Myocyte (in vitro differentiated cells): ENCODE measurements at places on chromosomes 7 and 10. TPM values are rescaled to one million over a fixed set of nuclear protein-coding genes. Genes with fewer than 3 reads are reported as not detected.

Gene CCNJ
- 6.3 and 8.2 TPM in 2 replicates for total RNA-seq

Gene TLX1
- not detected in 2 replicates for total RNA-seq

Gene AGMO
- total RNA-seq = not detected in 2 replicates

Gene HOXA9
- 9.1 and 13.0 TPM in 2 replicates for total RNA-seq

Gene AKR1D1
- not detected in 2 replicates for total RNA-seq

Gene OR2A1
- total RNA-seq = not detected in 2 replicates

Gene AGAP5
- total RNA-seq = 3.3 and 6.6 TPM in 2 replicates

Gene NPTX2
- 121 and 170 TPM in 2 replicates for total RNA-seq

Gene ZNF365
- 1.4 and 2.9 TPM in 2 replicates for total RNA-seq

Gene CDC14C
- not detected in 2 replicates for total RNA-seq

Gene IFIT1B
- not detected in 2 replicates for total RNA-seq

Gene DTX2
- 14.4 and 21.7 TPM in 2 replicates for total RNA-seq

Gene TAS2R41
- not detected in 2 replicates for total RNA-seq

Gene PBLD
- total RNA-seq = 9.2 and 10.5 TPM in 2 replicates

Gene CTAGE4
- not detected in 2 replicates for total RNA-seq

Gene GPR22
- total RNA-seq = not detected in 2 replicates

Gene PTPRN2
- total RNA-seq = 0.16 and 0.24 TPM in 2 replicates

Gene TAS2R60
- total RNA-seq = not detected in 2 replicates

Gene MINPP1
- 23.9 and 24.9 TPM in 2 replicates for total RNA-seq

Gene CYP2C18
- 0.16 TPM in 1 of 2 replicates, not detected in the other for total RNA-seq

Gene WNT2
- not detected in 2 replicates for total RNA-seq

Gene ARHGAP22
- 42.8 and 46.6 TPM in 2 replicates for total RNA-seq

Gene NSUN5
- total RNA-seq = 36.5 and 46.3 TPM in 2 replicates

Gene POLR3A
- 12.7 and 13.2 TPM in 2 replicates for total RNA-seq

Gene SLK
- total RNA-seq = 54.4 and 57.7 TPM in 2 replicates

Gene HACD1
- 123 and 217 TPM in 2 replicates for total RNA-seq

Gene C10orf143
- 0.52 and 0.96 TPM in 2 replicates for total RNA-seq

Gene TEX47
- not detected in 2 replicates for total RNA-seq

Gene CYP26A1
- not detected in 2 replicates for total RNA-seq

Gene GPR146
- 2.2 and 3.2 TPM in 2 replicates for total RNA-seq

Gene WEE2
- total RNA-seq = not detected in 2 replicates

Gene RPEL1
- 0.21 TPM in 1 of 2 replicates, not detected in the other for total RNA-seq

Gene IL2RA
- total RNA-seq = not detected in 2 replicates

Gene LAMB4
- total RNA-seq = 0.16 TPM in 1 of 2 replicates, not detected in the other

Gene SMO
- 2.2 and 4.3 TPM in 2 replicates for total RNA-seq

Gene MYH16
- total RNA-seq = not detected in 2 replicates

Gene KCNK18
- not detected in 2 replicates for total RNA-seq

Gene HKDC1
- 0.10 and 0.11 TPM in 2 replicates for total RNA-seq
